ENCODE measurements at places on chromosomes 3 and 15.

DNA sequence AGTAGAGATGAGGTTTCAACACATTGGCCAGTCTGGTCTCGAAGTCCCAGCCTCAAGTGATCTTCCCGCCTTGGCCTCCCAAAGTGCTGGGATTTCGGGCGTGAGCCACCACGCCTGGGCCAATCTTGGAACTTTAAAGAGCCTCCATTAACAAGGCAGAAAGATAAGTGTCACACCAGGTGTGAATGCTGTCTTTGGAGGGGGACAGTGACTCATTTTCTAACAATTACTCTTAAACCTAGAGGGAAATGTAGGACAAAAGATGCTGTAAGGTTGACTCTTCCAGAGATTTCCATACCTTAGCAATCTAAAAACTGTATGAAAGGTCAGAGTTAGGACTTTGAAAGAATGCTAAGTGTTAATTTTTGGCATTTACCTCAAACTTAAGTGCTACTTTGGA, 84.9 kb downstream of the FNDC3B start:
- DNase-seq: no peak

- DNase-seq: no peak
Measured at GRCh38 chr15:65044724-65045481, at the start of gene SLC51B. TSS of gene SLC51B (plus strand) at chr15:65045387. CDS start at chr15:65050005, 4,618 bp downstream.

GRCh38 chr3:62312201-62312600, 61.1 kb downstream of the FEZF2 start:
- DNase-seq: peak; percentile 0

GRCh38 chr3:17592956-17593355, 149.5 kb downstream of the TBC1D5 start:
- no peak for DNase-seq

DNA sequence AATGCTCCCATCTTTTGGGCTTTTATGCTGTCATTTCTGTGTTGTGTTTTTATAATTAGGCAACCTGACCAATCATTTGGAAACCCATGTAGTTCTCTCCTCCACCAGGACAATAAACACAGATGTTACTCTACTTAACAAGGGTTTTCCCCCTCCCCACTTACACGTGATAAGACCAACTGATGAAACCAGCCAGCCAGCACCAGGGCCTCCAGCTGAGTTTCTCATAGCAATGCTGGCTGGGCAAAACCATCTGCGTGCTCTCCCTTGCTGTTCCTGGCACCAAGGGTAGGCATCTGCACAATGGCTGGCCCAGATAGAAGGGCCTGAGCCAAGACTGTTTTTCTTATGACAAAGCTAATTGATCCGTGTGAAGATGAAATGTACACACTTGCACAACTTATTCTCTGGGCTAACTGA, 310.4 kb downstream of the PLCL2 start:
- peak; percentile 92 for DNase-seq

DNA sequence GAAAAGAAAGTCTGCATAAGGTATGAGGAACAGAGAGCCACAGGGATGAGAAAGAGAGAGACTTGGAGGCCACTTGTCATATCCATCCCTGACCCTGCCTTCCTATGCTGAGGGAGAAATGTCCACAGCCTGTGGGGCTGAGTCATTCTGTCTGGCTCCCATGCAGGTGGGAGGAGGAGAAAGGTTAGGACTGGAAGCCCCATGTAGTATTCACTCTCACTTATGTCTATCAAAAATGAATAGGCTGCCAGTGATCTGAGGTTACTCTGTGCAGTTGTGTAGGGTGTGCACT, 71.3 kb downstream of the RAB11A start:
- DNase-seq: peak; percentile 44

DNA sequence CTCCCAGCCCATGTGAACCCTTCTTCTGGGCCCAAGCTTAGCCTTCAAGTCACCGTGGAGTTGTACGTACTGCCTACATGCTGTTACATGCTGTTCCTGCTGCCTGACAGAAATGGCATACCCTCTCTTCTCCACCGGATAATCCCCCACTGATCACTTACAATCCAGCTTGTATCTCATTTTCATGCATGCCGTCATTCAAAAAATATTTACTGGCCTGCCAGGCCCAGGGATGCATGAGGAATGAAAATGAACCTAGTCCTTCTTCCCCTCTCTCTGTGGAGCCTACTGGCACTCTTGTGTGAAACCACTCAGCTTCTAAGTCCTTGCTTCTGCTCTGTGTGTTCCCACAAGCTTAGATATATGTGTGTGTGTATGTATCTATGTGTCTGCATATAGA, 60.6 kb downstream of the WNT5A start:
- DNase-seq: no peak

- no peak for DNase-seq
Measured at GRCh38 chr15:92454555-92455105, 60.9 kb downstream of the ST8SIA2 start.

Data from adipocyte (in vitro differentiated cells).